ENCODE measurements at places on chromosomes 16 and 17.
A peak's percentile ranks its signal among the peaks of the same experiment; 100 is the strongest.

DNA sequence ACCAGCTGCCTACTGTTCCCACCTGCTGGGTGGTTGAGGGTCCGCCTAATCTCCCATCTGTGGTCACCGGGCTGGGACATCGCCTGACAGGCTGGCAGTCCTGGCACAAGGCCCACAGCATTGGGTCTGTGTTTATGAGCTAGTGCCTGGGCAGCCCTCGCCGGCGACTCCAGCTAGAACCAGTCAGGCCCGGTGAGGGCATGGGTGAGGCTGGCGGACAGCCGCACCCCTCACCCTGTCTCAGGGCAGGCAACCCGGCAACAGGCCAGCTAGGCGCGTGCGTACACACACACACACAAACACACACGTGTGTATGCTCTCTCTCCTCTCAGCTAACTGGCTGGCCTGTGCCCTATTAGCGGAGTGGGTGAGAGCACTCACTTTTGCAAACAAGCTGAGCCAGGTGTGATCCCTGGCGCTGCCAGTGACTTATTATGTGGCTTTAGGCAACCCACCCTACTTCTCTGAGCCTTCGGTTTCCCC is 10.4 kb downstream of the HSD11B2 start:
- no peak for DNase-seq

GRCh38 chr17:21286909-21287702 is 2.6 kb downstream of the MAP2K3 start:
- DNase-seq = no peak

DNA sequence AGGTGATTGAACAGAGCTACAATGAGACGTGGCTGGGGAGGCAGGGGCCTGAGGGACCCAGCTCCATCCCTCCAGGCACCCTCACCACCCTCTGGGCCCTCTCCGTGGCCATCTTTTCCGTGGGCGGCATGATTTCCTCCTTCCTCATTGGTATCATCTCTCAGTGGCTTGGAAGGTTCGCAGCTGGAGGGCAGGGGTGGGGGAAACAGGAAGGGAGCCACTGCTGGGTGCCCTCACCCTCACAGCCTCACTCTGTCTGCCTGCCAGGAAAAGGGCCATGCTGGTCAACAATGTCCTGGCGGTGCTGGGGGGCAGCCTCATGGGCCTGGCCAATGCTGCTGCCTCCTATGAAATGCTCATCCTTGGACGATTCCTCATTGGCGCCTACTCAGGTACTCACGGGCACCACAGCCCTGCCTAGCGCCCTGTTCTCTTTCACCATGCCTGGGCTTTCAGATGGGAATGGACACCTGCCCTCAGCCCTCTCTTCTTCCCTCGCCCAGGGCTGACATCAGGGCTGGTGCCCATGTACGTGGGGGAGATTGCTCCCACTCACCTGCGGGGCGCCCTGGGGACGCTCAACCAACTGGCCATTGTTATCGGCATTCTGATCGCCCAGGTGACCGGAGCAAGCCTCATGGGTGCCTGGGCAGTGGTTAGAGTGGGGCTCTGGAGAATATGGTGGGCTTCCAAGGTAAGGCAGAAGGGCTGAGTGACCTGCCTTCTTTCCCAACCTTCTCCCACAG is 2.1 kb downstream of the SLC2A4 start:
- DNase-seq = no peak

DNA sequence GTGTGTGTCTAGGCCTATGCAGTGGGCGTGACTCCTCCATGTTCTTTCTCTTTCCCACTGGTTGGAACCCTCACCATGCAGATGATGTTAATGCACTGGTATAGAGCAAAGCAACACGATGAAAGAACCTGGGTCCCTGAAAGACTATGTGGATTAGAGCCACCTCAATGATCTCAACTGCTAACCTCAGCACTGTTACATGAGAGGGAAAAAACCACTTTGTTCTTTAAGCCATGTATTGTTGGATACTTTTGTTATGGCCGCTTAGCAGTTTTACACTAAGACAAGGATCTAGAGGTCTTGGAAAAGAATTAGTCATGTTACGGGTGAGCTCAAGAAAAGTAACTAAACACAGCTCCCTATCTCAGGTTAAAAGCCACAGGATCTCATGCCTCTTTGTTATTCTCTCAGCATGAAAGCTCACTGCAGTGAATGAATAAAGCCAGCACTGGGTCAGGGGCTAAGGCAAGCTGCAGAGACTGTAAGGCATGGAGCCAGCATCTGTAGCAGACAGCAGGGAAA is 56.6 kb upstream of the RBBP6 start:
- no peak for DNase-seq

DNA sequence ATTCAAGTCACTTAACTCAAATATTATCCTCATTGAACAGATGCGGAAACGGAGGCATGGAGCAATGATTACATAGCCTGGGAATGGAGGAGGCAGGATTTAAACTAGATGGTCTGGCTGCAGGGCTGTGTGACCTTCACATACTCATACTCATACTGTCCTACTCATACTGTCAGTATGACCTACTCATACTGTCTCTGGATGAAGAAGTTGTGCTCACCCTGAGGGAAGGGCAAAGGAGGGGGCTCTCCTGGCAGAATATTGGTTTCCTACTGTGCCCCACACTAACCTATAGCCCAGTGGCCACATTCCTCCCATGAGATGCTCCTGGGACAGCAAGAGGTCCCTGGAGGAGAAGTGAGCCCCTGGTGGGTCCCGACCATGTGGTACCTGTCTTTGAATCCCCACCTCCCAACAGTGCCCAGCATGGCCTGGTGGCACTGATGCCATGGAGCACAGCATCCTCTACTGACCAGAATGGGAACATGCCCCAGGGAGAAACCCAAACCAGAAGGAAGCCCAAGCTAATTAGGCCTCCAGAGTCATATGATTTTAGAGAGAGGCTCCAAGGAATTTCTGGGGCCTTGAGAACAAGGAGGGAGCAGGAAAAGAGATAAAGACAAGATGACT is 197.3 kb upstream of the SDK2 start:
- no peak for DNase-seq

- DNase-seq = no peak
Observed at GRCh38 chr17:21196126-21196525, 17.8 kb downstream of the TMEM11 start.

- no peak for DNase-seq
Observed at GRCh38 chr17:40699853-40700252, 3.7 kb downstream of the KRT24 start.

- no peak for DNase-seq
Observed at GRCh38 chr16:46836534-46837530, 5.9 kb upstream of the C16orf87 start.

DNA sequence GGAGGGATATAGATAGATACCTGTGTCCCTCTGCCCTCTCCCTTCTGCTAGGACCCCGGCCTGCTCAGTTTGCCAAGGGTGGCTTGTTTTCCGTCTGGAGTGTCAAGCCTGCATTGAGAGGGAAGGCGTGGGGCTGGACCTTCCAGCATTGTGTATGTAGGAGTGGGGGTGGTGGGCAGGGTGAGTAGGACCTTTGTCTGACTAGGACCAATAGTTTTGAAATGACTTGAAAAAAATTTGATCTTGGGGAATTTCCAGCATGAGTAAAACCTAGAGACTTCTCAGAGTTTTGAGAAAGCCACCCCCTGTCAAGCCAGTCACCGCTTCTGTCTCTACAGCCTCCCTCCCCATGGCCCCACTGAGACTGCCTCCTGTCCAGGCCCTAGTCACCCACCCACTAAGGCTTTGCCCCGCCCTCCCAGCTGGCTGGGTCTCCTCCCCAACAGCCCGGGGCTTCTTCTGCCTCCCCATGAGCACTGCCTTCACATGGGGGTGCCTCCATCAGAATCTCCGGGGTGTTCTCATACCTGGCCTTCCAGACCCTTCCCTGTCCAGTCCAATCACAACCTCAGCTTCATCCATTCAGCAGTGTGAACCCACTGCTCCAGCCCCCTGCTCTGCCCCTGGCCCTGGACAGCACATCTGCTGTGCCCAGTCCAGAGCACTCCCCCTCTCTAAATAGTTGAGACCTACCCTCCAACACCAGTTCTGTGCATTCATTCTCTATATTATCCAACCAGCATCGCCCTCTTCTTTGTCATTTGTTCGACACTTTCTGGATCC is 207.0 kb downstream of the MSI2 start:
- DNase-seq = peak; percentile 82

- DNase-seq = no peak
Observed at GRCh38 chr16:27747946-27748345, 198.0 kb downstream of the KATNIP start.

DNA sequence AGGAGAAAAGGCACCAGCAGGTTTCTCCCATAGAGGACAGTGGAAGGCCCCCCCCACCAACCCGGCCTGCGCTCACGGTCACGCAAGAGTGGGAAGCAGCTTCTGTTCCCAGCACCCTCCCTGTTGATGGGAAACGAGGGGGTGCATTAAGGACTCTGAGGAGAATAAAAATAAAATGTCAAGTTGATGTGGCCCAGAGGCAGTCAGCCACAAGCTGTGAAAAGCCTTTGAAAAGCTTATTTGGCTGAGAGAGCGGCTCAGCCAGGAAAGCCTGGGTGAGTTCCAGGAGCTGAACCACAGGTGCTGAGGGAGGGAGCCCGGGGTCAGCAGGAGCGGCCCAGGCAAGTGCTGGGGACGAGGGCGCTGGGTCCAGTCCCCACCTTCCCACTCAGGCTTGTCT is 26.9 kb upstream of the SPATA32 start:
- DNase-seq = no peak

DNA sequence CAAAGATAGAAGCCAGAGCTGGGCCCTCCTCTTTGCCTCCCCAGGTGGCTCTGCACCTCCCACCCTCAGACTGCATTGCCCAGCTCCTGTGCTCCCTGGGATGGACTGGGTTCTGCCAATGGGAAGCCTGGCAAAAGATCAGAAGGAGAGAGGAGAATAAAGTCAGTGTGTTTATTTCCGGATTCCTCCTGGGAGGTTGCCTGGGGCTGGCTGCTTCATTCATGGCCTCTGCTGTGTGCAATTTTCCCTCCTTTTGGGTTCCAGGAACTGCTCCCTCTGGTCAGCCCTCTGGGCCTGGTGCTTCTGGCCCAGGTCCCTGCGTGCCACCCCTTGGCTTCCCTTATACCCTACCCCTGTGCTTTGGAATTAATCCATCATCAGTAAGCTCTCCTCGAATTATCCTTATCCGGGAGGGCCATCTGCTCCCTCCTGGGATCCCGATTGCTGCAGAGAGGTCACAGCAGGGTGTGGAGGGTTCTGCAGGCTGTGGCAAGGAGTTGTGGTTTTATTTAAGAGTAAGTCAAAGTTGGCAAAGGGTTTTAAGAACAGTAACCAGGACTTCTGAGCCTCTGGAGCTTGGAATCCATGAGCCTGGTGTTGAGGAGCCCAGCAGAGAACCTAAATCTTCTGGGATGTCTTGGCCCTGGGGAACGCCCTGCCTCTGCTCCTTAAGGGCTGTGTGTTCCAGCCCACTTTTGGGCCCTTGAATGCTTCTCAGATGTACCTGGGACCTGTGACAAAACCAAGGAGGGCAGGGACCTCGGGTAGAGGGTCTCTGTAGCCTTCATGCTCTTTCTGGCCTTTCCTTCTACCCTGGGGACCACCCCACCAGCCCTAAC is 8.2 kb upstream of the MMP2 start:
- no peak for DNase-seq

DNA sequence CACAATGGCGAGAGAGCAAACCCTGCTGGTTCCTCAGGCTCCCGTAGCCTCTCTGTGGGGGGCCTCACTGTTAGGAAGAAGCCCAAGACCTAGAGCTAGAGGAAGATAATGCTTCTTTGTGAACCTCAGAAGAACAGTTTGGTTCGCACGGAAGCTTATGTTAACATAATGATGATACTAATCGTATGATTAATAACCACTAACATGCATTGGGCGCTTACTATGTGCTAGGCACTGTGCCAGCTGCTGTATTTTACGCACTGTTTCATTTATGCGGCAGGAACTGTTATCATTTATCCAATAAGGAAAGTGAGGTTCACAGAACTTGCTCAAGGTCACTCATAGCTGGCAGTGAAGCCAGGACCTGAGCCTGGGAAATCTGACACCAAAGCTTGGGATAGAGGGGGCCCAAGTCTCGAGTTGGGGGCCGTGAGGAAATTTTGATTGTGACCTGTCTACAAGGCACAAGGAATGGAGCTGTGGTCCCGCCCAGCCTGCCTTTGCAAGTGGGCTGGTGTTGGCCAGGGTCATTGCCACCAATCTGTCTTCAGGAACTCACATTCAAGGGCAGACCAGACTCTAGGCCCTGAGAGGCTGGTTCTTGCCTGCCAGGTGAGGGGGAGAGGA is 6.8 kb downstream of the PRCD start:
- no peak for DNase-seq

GRCh38 chr16:73949574-73950320 is 346.9 kb upstream of the PSMD7 start:
- DNase-seq = no peak

- DNase-seq = no peak
Observed at GRCh38 chr16:8872967-8873865, 4.4 kb upstream of the CARHSP1 start.

DNA sequence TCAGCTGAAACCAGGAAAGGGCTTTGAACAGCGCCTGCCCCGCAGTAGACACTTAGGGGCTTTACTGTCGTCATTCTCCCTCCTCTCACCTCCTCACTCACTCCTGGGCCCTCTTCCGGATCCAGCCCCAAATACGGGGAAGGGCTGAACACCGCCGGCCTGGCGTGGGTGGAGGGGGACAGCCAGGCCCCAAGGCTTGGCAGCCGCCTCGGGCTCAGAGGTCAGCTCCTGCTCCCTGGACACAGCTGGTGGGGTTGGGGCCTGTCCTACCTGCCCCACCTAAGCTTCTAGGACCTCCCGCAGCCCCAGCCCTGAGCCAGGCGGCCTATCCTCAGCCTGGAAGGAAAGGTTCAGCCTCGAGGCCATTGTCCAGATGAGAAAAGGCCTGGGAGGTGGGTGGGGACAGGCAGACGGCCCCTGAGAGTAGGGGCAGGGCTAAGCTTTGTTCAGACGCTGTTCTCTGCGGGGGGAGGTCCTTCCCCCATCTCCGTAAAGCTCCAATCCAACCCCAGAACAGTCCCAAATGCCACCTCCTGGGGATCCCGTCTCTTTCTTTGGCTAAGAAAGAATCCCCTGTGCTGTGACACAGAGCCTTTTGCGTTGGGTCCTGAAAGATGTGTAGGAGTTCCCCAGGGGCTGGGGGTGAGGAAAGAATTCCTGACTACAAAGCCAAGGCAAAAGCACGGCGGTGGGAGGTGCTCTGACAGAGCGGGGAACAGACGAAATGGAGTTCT is 881 bp upstream of the LLGL1 start:
- DNase-seq = no peak

- DNase-seq = no peak
Observed at GRCh38 chr17:83193336-83194185, 114.2 kb downstream of the METRNL start.

- no peak for DNase-seq
Observed at GRCh38 chr17:43900858-43901754, 6.2 kb downstream of the MPP2 start.

- DNase-seq = no peak
Observed at GRCh38 chr16:48176635-48177408, 21.0 kb upstream of the ABCC12 start.

DNA sequence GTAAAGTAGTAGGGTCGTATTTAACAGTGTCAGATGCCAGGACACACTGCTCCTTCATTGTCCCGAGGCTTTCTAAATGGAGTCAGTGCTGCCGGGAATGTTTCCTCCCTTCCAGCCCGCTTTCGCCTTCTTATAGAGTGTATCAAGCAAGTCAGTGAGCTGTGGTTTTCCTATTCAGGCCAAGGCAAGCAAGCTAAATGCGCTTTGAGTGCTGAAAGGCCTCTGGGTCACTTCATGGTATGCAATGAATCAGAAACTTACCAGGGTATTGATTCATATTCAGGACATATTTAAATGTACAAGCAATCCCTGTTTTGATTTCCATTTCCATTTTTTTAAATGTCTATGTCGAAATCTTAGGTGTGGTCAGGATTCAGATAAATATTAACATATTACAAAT is 327.9 kb upstream of the SOX9 start:
- no peak for DNase-seq

GRCh38 chr16:80468029-80468428 is 72.8 kb upstream of the DYNLRB2 start:
- no peak for DNase-seq

Data from GM18507 (cell line).